ENCODE measurements at places on chromosomes 7 and 10. TPM values are rescaled to one million over a fixed set of nuclear protein-coding genes. Genes with fewer than 3 reads are reported as not detected.
A peak's percentile ranks its signal among the peaks of the same experiment; 100 is the strongest.

- no peak for DNase-seq
Measured at GRCh38 chr7:74215921-74216320, 6.1 kb downstream of the LAT2 start.

- peak; percentile 37 for DNase-seq
Measured at GRCh38 chr7:143222782-143223181, 945 bp downstream of the TAS2R40 start.

SLC13A1 gene
- not detected for total RNA-seq

SH2D4B gene
- total RNA-seq, result not detected

DNA sequence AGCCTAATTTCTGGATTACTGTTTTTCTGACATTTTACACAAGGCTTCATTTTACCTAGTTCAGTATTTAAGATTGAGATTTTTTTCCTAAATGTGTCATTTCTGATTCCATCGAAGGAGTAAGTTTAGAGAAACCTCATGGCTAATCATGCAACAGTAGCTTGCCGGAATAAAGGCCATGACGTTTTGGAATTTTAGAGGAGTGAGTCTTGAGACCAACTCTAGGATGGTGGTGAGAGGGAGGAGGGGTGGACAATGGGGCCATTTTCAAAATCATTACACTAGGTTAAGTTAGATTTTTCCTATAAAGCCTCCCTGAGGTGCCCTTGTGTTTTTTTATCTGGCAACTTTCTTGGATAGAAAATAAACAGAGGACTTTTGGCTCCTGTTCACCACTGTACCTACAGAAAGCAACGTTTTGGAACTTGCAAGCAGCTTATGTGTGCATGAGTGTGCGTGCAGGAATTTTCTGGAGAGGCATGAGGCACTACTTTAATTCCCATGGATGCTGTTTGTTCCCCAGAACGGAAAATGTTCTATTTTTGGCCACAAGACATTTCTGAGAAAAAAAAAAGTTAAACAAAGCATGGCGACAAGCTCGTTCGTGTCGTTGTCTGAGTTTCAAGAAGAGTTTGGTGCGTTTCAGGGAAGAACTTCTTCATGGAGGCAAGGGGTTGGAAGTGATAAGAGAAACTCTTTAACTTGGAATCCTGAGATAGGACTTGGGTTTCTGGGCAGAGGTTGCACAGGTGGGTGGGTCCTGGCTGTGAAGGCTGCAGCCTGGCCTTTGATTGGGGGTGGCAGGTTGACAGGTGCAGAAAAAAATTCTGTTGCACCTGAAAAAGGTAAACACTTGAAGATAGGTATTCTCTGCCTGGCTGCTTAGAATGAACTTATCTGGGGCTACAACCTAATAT lies 178.1 kb downstream of the PTEN start:
- no peak for DNase-seq

GRCh38 chr7:94588075-94588474 lies 67.9 kb downstream of the SGCE start:
- DNase-seq, result no peak

GRCh38 chr7:6130007-6130587 lies 98.9 kb downstream of the ANKRD61 start:
- DNase-seq, result no peak

DNA sequence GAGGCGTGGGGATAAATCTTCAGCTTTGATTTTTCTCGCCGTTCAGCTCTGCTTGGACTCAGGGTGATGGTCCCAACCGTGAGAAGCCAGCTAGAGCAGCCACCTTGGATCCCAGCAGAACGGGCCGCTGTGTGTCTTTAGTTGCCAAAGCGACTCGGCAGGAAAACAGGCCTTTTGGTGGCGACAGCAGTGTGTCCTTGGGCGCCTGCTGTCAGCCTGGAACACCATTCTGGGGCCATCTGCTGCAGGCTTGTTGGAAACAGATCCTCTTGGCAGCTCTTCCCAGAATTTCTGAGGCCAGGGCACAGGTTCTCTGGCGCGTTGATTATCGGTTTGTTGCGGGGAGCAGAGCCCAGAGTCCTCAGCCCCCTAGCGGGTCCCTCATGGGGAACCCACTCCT lies 97.6 kb downstream of the CUX1 start:
- DNase-seq, result peak; percentile 70

DNA sequence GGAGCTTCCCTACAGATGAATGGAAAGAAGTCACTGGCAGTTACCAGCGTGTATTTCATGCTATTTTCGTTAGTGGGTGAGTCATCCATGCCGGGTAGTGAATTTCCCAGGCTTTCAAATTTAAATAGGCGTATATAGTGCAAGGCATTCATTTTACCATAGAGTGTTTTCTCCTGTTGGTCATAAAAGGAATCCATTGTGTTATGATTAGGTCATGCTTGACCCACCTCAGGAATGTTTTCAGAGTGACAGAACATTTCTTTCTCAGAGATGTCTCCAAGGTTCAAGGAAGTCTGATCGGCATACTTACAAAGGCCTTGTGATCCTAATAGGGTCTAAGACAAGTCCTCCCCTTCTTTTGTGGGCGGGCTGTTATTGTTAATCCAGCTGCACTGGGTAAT lies 110.7 kb downstream of the AKR1D1 start:
- no peak for DNase-seq

DNA sequence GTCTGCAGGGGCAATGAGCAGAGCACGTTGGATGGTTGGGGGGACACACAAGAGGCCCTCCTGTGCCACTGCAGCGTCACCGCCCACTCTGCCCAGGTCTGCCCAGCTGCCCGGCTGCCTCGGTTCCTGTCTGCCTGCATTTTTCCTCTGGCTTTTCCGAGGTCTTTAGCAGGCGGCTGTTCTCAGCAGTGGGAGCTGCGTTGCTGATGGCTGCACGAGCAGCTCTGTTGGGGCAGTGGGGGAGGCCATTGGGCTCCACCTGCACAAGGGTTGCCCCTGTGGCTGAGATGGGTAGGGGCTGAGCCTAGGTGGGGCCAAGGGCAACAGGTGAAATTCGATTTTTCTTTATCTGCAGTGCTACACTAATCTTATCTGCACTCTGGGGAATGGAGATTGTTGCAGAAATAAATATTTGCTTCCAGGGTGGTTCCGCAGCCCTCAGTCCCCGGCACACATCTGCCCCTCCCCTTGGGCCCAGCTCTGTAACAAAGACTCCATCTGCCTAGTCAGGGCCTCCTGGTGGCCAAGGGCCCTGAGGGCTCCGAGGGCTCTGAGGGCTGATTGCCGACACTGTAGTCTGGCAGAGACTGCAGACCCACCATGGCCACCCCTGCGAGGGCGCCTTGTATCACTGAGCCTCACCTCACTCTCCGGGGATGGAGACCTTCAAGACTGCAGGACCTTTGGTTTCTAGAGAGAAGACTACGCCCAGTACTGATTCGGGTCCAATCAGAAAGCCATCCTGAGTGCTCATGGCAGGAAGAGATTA lies 141.7 kb upstream of the SHH start:
- DNase-seq, result no peak

DNA sequence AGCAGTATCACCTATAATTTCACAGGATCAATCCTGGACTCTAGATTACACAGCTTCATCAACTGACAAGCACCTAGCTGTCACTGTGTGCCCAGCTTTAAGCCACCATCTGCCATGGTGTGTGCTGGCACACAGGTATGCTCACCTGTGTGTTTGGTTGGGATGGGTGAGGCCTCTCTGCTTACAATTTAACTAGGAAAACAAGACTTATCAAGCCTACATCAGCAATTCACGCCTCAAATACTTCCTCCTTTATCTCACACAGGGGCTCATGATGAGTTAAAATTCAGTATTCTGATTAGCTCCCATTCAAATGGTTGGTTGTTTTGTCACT lies 608.2 kb downstream of the PARD3 start:
- DNase-seq, result no peak

DNA sequence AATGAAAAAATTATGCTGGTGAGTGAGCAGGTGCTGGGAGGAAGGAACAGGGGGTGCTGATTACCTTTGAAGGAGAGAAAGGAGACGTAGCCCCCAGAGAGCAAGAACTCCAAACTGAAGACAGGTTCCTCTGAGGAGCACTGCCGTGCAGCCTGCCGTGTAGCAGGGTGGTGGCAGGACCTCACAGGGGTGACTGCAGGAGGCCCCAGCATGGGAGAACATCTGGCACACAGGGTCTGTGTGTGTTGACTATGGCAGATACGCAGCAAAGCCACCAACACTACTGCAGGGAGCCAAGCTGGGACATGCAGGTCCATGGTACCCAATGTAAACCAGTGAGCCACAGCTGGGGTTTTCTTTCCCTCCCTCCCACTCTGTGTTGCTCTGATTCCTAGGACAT lies 192.1 kb upstream of the PDE1C start:
- no peak for DNase-seq

DNA sequence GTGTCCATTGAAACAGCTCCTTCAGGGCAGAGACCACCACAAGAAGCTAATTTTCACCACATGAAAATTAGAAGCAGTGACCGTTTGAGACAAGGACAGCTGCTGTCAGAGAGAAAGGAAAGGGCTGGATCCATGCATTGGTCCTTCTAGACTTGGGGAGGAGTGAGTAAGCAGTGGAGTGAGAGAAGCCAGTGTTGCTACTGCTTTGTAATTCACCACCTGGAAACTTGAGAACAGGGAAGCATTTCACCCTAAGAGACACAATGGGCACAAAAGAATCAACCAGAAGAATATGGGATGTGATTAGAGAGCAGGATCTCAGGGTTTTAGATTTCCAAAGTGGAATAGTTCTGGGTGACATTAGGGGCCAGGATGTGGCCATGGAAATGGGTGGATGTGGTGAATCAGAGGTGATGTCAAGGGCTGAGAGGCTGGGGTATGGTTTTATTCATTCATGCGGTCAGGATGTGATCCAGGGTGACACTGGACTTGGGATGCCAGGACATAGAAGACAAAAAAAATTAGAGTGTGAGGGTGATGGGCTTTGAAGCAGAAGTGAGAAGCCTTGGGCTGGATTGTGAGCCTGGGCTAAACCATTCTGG lies 61.6 kb downstream of the DENND11 start:
- DNase-seq, result no peak

GRCh38 chr7:66099551-66100407 lies 14.9 kb upstream of the CRCP start:
- DNase-seq, result peak; percentile 62

DNA sequence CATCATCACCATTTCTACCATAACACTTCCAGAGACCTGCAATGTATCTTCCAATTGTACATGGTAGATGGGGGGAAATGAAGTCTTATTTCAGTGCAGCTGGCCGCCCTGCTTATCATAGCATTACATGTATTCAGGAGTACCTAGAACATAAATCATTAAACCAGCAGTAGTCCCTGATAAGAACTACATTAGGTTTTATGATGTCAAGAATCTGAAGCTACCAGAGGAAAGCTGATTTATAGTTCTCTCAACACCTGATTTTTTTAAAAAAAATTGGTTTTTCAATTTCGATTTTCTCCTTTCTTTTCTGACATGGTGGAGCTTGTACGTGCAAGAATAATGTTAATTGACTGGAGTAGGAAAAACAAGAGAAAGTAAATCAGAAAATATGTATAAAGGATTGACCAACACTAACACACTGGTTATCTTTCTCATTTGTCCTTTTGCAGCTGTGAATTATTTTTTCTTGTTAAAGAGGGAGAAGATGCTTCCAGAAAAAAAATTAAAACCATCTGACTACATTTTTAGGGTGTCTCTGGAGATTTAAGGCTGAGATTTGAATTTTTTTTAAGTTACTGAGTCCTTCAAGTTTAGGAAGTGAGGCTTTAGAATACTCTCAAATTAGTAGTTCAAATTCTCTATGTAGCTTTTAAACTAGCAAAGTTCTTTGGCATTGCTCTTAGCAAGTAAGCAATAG lies 59.1 kb downstream of the CSTF2T start:
- DNase-seq, result no peak

Measured in right lobe of liver (tissue), 6 donors.